Kidney tubule cell (primary cell): ENCODE measurements at places on chromosomes 4 and X.
A peak's percentile ranks its signal among the peaks of the same experiment; 100 is the strongest.

- DNase-seq, result no peak
Measured at GRCh38 chr4:162841753-162842152, 324.9 kb downstream of the NAF1 start.

DNA sequence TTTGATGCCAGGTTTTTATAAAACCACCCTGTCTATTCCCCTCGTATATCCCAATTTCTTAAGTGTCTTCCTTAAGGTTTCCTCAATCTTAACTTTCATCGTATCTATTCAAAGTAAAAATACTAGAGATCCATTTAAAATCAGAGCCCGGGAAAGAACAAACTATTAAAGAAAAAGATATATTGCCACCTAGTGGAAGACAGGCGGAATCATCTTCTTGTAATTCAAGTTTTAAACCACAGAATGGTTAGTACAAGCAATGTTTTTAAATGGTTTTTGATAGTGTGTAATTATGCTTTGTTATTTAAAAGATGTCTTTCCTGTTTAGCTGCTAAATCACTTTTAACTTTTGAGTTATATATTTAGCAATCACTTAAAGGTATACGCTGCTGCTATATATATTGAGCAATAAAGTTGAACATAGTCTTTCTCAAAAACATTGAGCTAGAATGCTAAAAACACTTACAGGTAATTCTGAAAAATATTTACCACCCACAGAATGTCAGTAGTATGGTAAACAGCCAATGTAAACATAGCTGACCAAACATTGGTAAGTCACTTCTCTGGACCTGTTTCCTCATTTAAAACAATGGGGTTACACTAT is 18.2 kb downstream of the PRDM8 start:
- DNase-seq, result peak; percentile 48

DNA sequence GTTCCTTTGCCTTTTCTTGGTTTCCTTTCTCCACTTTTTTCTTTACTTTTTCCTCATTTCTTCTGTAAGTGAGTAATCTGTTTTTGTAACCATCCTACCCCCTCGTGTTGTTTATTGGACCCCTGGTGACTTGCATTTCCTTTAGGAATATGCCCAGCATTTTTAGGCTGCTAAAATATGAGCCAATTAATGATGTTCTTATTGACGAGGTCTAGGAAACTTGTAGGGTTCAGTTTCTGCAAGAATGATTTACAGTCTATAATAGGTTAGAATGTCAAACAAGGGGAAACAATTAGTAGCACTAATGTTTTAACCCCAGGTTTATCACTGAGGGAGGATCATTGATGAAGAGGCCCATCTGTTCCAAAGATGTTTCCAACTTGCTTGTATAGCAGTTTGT is 79.0 kb downstream of the CPE start:
- no peak for DNase-seq

DNA sequence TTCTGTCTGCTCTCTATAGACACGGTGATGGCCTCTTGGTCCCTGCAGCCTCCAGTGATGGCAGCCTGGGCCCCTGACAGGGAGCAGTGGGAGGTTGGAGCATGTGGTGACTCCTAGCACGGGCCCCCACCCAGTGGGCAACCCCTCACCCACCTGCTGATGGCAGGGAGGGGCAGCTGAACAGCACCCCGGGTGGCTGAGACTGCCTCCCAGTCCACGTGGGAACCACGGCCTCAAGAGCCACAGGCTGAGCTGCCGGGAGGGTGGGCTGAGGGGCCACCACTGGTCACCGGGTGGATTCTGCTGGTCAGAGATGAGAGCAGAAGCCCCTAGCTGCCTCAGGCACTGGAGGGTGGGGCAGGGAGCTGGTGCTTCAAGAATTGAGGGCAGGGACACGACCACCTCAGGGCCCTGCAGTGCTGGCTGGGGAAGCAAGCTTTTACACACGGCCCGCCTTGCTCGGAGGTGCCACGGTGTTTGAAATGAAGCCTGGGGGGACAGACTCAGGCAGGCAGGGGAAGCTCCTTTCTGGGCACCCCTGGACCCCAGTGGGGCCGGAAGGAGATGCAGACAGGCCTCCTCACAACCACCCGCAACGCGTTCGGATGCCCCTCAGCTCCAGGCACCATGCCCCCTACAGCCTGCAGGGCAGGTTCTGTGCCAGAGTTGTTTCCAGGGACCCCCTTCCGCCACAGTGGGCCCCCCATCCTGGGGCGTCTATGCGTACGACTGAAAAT is 6.3 kb upstream of the HAUS3 start:
- no peak for DNase-seq

DNA sequence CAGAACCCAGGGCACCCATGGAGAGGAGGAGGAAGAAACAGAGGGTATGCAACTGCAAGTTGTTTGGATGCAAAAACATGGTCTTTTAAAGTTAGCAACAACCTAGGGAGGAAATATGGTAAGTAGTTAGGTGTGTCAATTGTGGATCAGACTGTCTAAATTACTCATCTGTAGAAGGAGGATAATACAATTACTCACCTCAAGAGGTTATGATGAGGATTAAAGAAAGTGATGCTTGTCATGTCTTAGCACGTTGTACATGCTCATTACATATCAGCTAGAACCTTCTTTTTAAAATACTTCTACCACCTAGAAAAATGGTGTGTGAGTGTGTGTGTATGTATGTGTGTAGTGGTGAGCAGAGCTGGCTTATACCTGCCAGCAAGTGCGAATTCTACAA is 2.3 kb upstream of the C1QTNF7 start:
- DNase-seq, result peak; percentile 3

DNA sequence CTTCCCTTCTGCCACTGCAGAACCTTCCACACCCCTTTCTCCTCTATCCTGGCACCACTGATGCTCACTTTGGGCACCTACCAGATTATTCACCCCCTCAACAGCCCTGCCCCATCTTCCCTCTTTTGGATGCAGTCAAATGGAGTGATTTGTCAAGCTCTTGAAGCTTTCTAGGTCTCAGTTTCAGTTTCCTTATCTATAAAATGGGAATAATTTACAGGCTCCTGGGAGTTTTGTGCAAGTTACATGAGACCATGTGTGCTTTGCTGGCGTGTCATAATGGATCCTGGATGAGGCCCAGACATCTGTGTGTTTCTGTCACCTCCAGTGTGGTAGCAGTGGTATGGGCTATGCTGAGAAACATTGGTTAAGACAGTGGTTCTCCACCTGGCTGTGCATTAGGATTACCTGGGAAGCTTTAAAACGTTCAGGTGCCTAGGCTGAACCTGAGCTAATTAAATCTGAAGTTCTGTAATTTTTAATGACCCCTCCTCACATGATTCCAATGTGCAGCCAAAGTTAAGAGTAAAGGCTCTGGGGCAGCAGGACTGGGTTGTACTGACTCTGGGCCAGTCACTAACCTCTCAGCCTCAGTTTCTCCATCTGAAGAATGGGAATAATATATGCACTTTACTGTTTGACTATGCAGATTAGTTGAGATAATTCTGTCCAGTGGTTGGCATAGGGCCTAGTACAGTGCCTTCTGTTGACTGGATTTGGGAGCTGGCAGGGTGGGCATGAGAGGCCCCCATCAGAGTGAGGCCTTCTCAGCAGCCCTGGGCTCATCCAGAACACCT is 6.8 kb upstream of the MGST2 start:
- DNase-seq, result no peak

DNA sequence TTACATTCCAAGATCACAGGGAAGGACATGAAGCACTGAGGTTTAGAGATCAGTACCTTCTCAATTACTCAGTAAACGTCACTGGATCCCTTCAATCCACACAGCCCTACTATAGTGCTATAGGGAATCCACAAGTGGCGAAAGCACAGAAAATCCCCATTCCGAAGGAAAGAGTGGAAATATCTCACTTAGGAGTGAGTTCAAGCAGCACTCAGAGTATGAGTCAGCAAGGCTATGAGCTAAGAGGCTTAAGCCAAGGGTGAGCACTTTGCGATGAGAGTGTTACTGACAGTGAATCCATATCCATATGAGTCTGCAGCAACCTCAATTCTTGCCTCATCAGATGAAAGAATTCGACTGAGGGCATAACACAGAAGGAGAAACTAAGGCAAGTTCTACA is 165.1 kb downstream of the VSIG4 start:
- DNase-seq, result no peak

- DNase-seq, result no peak
Measured at GRCh38 chr4:144969821-144970220, 128.2 kb downstream of the ANAPC10 start.
